ENCODE measurements at places on chromosomes 6 and 20.

GRCh38 chr6:26158076-26158580 is 70.9 kb downstream of the HFE start:
- DNase-seq = peak; percentile 91

- DNase-seq = peak; percentile 78
Observed at GRCh38 chr6:41591859-41592502, 45.8 kb downstream of the FOXP4 start.

DNA sequence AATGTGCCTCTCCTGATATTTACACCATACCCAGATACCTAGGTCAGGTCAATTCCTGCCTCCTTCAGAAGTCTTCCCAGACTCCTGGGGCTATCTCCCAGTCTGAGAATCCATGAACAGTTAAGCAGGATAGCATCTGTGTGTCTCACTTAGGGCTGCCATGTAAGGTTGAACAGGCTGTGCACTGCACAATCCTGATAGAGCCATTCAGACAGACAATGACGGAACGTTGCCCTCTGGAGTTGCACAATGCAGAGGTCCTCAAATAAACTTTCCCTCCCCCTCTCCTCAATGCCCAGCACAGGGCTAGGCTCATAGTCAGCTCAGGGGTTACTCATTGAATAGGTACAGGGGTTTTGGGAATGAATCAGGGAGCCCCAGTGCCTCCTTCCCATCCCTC is 89.7 kb downstream of the CD40 start:
- no peak for DNase-seq

- peak; percentile 14 for DNase-seq
Observed at GRCh38 chr20:19265646-19266374, 53.4 kb downstream of the SLC24A3 start.

DNA sequence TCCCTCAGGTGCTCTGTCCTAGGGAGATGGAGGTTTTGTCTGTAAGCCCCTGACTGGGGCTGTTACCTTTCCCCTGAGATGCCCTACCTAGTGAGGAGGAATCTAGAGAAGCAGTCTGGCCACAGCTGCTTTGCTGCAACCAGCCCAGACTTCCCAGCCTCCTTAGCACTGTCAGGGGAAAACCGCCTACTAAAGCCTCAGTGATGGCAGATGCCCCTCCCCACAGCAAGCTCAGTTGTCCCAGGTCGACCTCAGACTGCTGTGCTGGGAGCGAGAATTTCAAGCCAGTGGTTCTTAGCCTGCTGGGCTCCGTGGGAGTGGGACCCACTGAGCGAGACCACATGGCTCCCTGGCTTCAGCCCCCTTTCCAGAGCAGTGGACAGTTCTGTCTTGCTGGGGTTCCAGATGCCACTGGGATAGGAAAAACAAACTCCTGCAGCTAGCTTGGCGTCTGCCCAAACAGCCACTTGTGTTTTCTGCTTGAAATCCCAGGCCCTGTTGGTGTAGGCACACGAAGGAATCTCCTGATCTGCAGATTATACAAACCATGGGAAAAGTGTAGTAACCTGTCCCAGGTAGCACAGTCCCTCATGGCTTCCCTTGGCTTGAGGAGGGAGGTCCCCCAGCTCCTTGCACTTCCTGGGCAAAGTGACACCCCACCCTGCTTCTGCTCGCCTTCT is 146.4 kb upstream of the PROKR2 start:
- no peak for DNase-seq

- no peak for DNase-seq
Observed at GRCh38 chr6:116298973-116299372, 19.2 kb upstream of the TSPYL1 start.

DNA sequence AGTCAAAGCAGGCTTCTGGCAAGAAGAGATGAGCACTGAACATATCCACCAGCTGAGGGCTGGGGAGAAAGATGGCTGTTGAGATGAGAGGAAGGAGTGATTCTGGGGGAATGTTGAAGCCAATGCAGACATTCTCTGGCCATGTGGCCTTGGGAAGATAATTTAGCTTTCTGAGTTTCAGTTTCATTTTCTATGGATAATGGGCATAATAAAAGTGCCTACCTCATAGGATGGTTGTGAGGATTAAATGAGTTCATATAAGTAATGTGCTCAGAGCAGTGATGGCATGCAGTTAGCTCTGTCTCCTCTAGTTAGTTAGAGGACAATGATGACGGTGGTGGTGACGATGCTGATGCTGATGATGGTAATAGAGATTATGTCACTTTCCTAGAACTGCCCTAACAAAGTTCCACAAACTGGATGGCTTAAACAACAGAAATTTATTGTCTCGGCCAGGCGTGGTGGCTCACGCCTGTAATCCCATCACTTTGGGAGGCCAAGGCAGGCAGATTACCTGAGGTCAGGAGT is 18.5 kb upstream of the KCNK5 start:
- no peak for DNase-seq

- peak; percentile 46 for DNase-seq
Observed at GRCh38 chr6:44000164-44000842, 126.9 kb downstream of the MRPL14 start.

GRCh38 chr20:53606364-53606985 is 12.8 kb upstream of the ZNF217 start:
- no peak for DNase-seq

DNA sequence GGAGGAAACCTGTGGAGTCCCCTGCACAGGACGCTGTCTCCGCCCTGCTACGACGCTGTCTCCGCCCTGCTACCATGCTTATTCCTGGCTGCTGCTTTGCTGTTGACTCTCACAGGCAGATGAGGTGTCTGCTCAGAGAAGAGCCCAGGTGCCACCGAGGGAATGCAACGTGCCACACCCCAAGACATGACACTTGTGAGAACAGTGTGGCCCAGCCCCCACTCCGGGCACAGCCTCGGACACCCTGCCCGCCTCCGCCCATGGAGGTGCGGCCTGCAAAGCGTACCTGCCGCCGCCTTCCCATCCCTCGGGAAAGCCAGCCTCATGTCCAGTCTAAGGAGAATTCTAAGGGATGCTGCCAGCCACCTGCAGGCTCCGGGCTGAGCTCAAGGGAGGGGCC is 15.6 kb upstream of the MRGBP start:
- no peak for DNase-seq

DNA sequence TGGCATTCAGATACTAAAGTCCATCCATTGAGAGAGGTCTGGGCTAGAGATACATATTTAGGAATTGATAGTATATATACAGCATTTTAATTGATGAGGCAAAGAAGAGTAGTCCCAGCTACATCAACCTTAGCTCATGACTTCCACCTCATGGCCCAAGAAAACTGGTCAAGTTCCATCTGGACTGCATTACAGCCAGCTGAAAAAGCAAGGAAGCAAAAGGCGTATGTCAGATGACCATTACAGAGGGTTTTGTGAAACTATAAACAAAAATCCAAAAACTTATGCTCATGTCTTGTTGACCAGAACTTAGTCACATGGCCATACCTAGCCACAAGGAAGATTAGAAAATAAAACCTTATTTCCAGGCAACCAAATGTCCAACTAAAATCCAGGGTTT is 46.8 kb upstream of the RNF146 start:
- no peak for DNase-seq

DNA sequence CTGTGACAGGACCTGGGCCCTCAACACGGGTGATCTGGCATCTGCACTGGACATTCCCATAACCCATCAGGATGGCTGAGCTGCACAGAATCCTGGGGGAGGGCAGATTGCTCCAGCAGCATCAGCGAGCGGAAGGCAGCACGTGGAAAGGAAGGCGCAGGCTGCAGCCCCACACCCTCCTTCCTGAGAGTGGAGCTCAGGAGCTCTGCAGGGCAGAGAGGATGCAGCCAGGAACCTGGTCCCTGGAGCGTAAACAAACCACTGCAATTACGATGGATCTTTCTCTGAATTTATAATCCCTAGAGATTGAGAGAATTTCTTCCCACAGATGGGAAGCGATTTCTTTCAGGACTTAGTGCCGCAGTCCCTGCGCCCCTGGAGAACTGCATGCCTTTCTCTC is 39.7 kb upstream of the EMILIN3 start:
- no peak for DNase-seq

DNA sequence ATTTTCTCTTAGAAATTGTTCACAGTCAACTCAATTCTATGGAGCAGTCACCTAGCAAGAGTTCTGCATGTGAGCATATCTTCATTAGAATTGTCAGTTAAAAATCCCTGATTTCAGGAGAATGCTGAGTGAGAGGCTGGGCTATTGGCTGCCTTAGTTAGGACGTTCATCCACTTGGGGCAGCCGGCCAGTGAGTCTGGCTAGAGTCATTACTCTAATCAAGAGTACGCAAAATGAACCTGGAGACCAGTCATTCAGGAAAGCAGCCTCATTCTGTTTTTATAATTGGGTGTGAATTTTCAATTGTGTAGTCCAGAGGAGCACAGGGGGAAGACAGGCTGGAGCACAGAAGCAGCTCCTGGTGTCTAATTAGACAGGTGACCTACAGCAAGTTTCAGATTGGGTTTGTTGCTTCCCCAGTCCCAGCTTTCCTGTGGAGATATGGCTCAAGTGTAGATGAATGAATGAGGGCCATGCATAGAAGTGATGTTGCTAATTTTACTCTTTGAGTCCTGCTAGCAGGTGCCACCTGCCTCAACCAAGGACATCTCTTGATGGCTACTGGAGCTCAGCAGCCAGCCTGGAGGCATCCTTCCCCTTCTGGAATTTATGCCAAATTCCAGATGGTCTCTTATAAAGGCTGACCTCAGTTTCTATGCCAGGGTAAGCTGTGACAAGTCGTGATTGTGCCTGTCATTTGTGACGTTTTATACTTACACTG is 265.7 kb downstream of the NKAIN2 start:
- DNase-seq = no peak

GRCh38 chr6:159301277-159301676 is 132.1 kb downstream of the FNDC1 start:
- DNase-seq = no peak

DNA sequence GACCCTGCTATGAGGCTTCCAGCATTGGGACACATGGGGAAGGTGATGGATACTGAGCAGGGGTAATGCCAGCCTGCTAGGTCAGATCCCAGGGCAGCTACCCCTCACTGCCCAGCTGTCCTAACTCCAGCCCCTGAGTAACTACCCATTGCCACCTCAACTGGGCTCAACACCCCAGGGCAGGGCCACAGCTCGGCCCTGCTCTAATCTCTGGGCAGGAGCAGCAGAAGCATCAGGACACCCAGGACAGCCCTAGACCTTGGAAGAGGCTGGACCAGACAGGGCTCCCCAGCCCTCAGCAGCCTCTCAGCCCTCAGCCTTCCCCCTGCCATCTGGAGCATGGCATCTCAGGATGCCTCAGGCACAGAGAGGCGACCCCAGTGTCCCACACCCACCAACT is 67.4 kb upstream of the TOP1 start:
- DNase-seq = no peak

GRCh38 chr6:138346302-138347195 is 31.2 kb upstream of the SMIM28 start:
- no peak for DNase-seq

- DNase-seq = no peak
Observed at GRCh38 chr6:131791476-131791875, 16.3 kb upstream of the ENPP1 start.

- DNase-seq = no peak
Observed at GRCh38 chr6:13947611-13948178, 22.9 kb downstream of the RNF182 start.

GRCh38 chr6:7617801-7618764 is 28.1 kb downstream of the SNRNP48 start:
- peak; percentile 23 for DNase-seq

GRCh38 chr6:93784794-93785693 is 365.7 kb upstream of the EPHA7 start:
- DNase-seq = no peak

DNA sequence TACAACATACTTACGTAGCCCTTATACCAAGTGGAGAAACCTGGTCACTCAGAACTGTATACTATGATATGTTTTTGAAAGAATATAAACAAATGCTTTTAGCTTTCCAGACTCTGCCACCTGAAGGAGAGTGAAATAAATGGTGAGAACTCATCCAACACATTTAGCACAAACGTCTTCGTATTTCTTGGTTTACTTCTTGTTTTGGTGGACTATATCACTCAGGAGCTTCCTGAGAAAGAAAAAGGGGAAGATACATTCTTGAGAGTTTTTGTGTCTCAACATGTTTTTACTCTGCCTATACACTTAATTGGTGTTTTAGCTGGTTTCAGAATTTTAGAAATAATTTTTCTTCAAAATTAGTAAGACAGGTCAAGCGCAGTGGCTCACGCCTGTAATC is 19.4 kb upstream of the CTAGE9 start:
- DNase-seq = no peak

GRCh38 chr6:44681761-44682160 is 294.3 kb downstream of the CDC5L start:
- DNase-seq = no peak

DNA sequence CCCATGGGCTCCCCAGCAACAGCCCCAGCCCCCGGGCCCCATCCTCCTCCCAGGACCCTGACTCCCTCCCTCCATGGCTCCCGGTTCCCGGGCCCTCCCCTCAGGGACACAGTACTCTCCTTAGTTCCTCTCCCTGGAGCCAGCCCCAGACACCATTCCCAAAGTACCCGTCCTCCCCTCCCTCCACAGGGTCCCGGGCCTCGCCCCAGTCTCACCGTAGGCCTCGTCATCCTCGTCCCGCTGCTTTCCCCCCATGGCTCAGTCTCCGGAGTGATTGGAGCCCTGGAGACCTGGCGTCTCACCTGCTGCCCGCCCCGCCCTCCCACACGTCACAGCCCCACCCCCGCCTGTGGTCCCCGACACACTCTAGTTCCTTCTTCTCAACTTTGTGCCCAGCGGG is at the start of gene SLC44A4:
Gene SLC44A4 (minus strand): TSS at position 272 of the 400 bp plus-strand sequence. CDS start 17 bp downstream, at position 255.
- DNase-seq = no peak

DNA sequence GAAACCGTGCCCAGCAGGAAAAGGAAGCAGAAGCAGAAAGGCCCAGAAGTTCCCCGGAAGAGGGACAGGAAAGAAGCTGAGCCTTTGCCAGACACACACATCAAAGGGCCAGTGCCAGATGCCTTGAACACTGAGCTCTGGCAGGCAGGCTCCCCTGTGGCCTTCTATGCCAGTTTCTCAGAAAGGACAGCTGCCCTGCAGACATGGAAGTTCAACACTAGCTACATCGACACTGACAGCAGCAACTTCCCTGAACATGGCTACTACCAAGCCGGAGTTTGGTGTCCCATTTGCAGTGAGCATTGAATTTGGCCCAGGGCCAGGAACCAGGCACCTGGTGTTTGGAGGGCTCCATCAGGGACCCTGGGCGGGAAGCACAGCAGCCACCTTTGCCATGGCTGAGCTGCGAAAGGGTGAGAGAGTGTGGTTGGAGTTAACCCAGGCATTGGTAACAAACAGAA is 8.0 kb upstream of the RAET1E start:
- no peak for DNase-seq

GRCh38 chr6:119830494-119831295 is 481.1 kb upstream of the MAN1A1 start:
- no peak for DNase-seq

DNA sequence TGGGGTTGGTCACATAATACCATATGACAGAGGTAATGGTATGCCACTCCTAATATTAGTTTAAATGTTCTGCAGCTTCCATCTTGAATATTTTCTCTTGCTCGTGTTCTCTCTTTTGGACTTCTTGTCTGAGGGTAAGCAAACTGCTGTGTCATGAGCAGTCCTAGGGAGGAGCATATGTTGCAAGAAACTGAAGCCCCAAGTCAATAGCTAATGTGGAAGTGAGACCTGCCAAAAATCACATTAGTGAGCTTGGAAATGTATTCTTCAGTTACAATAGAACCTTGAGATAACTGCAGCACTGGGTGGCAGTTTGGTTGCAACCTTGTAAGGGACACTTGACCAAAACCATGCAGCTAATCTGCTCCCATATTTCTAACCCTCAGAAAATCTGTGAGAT is 178.2 kb upstream of the IMPG1 start:
- DNase-seq = no peak

GRCh38 chr20:38997622-38998021 is 35.5 kb downstream of the DHX35 start:
- peak; percentile 85 for DNase-seq

Data from stimulated activated naive CD8-positive, alpha-beta T cell treated with anti-CD3 and anti-CD28 coated beads, Interleukin-15, amount 100 ng/mL, for 72 hours (primary cell).